ENCODE measurements at places on chromosomes 1 and 21.

DNA sequence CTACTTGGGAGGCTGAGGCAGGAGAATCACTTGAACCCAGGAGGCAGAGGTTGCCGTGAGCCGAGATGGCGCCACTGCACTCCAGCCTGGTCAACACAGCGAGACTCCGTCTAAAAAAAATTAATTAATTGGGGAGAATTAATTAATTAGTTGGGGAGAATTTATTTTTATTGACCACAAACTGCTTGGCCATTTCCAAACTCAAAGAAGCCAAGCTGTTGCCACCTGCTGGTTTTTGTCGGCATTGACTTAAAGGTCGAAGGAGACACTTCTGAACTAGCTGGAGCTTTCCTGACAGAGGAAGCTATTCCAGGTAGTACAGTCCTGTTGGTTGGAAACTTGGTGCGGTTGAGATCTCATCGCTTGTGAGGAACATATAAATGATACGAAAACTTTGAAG lies 13.1 kb downstream of the MAP1LC3C start:
- DNase-seq, result no peak

GRCh38 chr21:38959692-38960061 lies 153.9 kb downstream of the ETS2 start:
- no peak for DNase-seq

DNA sequence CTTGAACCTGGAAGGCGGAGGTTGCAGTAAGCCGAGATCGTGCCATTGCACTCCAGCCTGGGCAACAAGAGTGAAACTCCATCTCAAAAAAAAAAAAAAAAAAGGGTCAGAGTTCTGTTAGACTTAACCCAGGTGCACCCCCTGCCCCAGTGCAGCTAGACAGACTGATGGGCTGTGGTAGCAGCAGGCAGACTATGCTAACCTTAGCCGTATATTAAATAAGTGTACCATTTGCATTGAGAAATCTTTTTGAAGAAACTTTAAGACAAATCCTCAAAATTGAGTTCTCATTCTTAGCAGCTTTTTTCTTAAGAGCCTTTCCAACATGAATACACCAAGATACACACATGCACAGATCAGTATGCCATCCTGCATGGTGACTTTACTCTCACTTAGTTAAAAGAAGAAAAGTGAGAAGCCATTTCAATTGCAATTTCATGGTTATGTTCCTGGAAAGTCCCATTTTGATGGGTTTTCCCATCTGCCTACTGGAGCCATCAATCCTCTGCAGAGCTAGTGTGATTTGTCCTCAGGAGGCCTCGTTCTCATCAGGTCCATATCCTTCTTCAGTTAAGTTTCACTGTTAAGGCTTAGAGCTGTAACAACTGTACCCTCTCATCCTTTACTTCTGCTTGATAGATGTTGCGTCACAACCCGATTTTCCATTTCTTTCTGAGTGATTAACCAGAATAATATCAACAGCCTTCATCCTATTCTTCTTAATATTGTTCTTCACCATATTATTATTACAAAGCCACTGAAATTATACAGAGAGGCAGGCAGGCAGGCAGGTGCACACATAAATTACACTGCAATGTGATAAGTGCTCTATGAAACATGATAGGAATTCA lies 7.3 kb downstream of the FCRLB start:
- DNase-seq, result no peak

DNA sequence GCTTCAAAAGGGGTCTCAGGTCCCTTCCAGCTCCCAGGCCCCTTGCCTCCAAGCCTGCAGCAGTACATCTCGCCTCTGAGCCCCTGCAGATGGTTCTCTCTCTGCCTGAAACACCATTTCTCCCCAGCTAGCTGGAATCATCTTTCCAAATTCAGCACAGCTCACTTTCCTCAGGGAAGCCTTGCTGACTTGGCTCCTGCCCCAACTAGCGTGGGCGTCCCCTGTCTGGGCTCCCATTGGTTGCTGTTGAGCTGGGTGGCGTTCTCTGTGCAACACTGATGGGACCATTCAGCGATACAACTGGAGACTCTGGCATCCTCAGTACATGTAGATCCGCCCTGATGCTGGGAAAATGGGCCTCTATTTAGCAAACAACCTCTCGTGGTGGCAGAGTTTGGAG lies 141.3 kb upstream of the IGSF21 start:
- no peak for DNase-seq

GRCh38 chr1:241212628-241213027 lies 144.4 kb downstream of the RGS7 start:
- no peak for DNase-seq
